Epithelial cell of proximal tubule (primary cell): ENCODE measurements at places on chromosomes 4 and X.

GRCh38 chrX:71619193-71619592 lies 882 bp upstream of the CXCR3 start:
- no peak for DNase-seq

DNA sequence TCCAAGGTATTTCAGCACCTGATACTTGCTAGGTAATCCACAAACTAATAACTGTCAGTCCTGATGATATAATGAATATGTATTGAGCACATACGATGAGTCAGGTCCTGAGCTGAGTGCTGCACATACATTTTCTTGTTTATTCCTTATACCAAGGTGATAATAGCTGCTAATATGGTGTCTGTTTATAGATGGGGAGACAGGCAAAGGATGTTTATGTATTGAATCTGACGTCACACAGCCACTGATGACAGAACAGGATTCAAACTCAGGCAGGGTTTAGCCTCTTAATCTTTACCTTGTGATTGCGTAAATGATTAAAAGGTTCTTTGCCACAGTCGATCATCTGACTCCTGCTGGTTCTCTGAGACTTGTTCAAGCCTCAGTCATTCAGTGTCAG lies 609.9 kb upstream of the CPEB2 start:
- no peak for DNase-seq

- DNase-seq: no peak
Observed at GRCh38 chr4:71194454-71194853, 144.4 kb upstream of the SLC4A4 start.

DNA sequence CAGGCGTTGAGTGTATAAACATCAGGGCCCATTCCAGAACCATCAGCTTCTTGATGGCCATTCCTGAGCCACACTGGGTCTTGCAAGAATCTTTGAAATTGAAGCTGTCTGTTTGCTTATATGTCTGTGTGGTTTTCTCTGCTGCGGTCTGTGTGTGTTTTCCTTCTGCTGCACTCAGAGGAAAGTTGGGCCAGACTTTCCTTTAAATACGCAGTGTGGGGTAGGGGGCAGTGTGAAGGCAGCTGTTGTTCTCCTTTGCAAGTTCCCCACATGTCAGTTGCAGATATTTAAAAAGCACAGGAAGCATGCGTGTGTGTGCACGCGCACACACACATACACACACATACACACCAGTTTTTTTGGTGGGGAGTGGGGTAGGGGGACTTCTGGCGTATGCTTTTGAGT lies 32.1 kb downstream of the CCKAR start:
- DNase-seq: no peak

- DNase-seq: no peak
Observed at GRCh38 chrX:136671006-136671610, 23.1 kb downstream of the CD40LG start.

DNA sequence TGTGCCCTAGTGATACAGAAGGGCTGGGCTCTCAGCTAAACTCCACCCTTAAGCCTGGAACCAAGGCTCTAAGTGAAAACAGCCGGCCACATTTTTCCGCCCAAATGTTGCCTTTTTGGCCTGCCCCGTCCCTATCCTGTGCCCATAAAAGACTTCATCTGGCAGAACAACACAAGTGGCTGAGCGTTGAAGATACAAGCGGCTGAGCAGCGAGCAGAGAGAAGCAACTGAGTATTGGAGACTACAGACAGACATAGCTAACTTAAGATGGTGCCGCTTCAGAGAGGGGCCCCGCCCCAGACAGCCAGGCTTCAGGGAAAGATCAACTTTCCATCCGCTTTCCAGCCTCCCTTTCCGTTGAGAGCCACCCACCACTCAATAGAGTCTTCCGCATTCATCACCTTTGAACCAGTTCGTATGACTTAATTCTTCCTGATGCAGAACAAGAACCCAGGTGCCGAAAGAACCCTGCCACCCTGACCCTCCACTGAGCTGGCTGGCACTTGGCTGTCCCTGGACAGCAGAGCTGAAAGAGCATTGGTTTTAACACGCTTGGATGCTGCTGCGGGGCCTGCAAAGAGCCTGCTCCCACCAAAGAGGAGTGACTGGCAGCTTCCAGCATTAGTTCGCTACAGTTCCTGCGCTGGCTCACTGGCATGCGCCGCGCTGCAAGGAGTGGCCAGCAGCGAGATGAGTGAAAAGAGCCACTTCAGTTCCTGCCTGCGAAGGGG lies 853.2 kb upstream of the INTU start:
- DNase-seq: no peak

DNA sequence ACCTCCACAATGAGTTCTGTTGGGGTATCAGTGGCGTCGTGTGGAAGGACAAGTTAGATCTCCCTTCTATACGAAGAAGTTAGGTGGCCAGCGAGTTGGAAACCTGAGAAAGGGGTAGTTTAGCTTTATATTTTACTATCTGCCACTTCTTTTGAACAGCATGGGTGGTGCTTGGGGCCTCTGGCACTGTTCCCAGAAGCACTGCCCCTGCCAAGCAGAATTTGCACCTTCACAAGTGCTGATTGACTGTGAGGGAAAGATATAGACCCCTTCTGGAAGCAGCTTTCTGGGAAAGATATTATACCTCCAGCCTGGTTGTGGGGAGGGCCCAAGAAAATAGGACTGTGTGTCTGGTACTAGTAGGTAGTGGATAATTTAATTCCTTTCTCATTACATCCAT lies 246.9 kb downstream of the FBXO8 start:
- no peak for DNase-seq

GRCh38 chr4:9800848-9801247 lies 19.4 kb downstream of the DRD5 start:
- no peak for DNase-seq

GRCh38 chrX:74343343-74344279 lies 39.6 kb downstream of the ZCCHC13 start:
- DNase-seq: peak; percentile 63

DNA sequence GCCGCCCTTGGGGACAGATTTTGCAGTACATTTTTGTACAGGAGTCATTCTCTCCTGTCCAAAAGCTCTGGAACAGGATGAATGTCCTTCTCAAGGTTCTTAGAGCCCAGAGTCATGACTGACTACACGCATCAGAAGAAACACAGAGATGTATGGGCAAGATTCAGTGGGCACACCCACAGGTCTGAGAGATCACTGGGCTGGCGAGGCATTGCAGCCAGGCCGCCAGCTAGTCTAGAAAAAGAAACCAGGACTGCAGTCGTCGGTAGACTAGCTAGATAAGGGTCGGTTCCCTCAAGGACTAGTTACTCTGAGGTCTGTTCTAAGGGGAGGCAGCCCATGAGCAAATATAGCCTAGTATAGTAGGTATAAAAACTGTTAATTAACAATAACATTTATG lies 19.8 kb downstream of the GBA3 start:
- DNase-seq: no peak

DNA sequence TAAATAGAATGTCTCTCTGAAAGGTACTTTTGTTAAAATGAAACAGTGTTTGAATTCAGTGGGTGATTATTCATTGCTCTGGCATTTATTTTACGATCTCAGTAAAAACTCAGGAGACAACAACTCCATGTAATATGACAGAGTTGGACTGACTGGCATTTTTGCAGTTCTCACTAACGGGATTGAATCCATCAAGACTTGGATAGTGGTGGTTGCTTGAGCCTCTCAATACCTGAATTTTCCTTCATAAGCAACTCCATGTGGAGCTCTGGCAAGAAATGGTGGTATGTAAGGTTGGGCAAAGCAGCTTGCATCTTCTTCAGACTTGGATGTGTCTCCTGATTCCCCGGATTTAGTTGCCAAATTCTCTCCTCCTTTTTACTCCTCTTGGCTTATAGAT lies 72.7 kb downstream of the FRMPD4 start:
- DNase-seq: no peak

DNA sequence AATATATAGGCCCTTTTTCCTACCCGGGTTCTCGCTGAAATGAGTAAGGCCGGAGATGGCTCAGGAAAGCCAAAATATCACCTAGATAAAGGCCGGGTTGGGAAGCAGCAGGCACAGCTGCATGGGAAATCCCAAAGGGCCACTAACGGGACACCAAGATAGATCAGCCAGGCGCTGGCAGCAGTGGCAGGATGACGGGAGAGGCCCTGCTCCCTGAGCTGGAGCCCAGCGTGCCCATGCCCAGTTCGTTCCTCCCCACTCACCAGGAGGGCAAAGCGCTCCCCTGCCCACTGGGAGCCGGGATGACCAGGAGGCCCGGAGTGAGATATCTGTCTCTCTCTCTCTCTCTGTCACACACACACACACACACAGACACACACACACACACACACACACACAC lies 109.8 kb downstream of the DCTD start:
- DNase-seq: no peak

DNA sequence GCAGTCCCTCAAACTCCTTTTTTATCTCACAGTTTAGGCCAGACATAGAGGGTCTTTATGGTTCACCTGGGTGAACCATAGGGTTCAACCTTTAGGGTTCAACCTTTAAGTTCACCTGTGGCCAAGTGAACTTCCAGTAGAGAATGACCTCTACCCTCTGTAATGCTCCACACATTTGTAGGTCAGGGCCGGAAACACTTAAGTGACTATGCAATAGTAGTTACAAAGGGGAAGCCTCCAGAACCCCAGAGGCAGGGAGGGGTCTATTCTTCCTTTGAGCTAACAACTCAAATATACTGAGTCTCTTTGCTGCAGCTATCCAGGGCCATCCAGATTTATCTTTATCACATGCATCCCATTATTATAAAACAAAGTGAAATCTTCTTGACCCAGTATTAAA lies 100.0 kb downstream of the LARP1B start:
- no peak for DNase-seq

- DNase-seq: no peak
Observed at GRCh38 chrX:130106071-130106470, 4.2 kb downstream of the ELF4 start.

DNA sequence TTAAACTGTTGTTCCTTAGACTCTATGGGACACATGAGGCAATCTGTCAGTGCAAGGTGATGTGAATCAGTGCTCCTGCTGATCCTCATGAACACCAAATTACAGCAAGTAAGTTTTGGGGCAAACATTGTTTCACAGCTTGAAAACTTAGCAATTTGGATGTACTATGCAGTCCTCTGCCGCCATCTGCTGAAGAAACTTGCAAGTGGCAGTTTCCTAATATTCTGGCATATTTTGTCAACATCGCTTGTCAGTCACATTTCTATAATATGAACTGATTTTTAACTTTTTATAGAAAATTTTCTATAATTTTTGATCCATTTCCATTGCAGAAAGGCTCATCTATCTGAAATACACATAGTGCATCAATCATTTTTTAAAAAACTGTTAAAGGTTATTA lies 56.3 kb downstream of the ZAR1 start:
- no peak for DNase-seq

DNA sequence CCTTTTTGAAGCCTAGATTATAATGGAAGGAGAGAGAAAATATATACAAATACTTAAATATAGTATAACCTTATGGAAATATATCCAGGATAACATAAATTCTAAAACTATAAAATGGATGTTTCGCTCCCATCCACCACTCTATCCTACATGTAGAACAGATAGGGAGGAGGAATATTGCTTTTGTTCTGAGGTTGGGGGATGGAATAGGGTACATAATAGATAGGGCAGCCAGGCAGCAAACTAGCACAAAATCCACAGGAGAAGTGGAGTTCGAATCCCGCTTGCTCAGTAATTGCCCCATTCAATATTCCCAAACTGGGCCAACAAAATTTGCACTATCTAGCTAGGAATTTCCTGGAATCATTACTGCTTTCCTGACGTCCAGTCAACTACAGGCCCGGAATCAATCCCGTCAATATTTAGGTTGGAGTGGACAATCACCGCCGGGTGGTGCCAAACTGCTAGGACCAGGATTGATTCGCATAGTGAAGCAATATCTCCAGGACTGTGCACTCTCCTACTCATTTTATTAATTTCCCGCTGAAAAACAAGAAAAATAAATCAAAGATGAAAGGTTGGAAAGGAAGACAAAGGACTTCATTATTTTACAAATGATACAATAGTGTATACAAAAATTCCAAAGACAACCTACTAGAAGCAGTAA lies 40.4 kb upstream of the PAPSS1 start:
- DNase-seq: no peak

GRCh38 chr4:186191200-186192065 lies at the start of gene CYP4V2:
TSS of gene CYP4V2 (plus strand) at chr4:186191567. CDS start at chr4:186191824, 257 bp downstream.
- DNase-seq: no peak

GRCh38 chrX:105829011-105829410 lies 6.7 kb downstream of the NRK start:
- no peak for DNase-seq

GRCh38 chrX:68677998-68678397 lies 30.5 kb downstream of the STARD8 start:
- no peak for DNase-seq
